Activated T-cell treated with anti-CD3 and anti-CD28 coated beads, Interleukin-2, amount 50 U/mL, for 72 hours (primary cell): ENCODE measurements at places on chromosomes 2 and 18.
A peak's percentile ranks its signal among the peaks of the same experiment; 100 is the strongest.

DNA sequence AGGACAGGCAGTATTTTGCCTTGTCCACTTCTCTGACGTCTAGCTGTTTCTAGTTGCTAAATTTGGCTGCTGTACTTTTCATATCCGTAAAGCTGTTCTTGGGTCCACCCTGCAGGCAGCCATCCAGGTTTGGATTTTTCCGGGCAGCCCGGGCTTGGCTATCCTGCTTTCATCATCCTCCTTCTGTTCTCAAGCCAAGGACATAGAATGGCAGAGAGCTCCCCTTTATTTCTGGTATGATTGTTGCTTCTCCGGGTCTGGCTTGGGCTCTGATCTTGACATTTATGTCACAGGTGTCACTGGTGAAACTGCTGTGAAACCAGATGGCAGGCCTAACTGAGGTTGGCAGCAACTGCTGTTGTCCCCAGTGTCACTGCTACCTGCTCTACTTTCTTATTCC lies 35.5 kb downstream of the SCN2A start:
- DNase-seq: no peak

DNA sequence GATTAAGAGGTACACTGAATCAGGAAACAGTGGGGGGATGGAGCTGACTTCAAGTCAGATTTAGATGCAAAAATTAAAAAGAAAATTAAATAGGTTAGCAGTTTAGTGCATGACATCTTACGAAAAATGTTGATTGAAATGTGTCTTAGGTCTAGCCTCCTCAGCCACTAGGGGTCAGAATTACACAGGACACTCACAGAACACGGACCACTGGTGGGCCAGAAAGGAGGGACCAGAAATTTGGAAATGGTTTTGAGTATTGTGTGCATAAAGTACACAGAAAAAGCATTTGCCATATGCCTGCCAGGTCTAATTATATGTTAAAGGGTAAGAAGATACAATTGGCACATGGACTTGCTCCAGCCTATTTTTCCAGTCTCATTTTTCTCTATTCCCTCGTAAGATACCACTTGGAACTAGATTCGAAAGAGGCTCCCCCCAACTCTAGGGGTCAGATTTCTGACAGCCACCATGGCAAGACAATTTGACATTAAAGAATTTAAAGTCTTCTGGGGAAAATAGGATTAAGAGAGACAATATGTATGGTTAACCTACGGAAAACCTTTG lies 550.2 kb upstream of the SETBP1 start:
- DNase-seq: peak; percentile 1

DNA sequence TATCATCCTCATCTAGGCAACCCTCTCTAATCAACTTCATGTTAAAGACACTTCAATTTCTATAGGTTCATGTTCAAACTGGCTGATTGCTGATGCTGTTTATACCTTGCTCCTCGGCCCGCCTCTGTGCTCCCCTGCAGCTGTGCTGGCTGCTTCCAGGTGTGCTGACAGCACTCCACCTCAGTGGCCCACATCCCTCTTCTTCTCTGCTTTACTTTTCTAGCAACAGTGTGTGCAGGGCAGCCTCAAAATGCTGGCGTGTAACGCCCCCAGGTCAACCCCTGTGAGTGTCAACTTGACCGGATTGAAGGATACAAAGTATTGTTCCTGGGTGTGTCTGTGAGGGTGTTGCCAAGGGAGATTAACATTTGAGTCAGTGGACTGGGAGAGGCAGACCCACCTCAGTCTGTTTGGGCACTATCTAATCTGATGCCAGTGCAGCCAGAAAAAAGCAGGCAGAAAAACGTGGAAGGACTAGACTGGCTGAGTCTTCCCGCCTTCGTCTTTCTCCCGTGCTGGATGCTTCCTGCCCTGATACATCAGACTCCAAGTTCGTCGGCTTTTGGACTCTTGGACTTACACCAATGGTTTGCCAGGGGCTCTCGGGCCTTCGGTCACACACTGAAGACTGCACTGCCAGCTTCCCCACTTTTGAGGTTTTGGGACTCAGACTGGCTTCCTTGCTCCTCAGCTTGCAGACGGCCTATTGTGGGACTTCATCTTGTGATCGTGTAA lies 94.7 kb downstream of the COL6A3 start:
- DNase-seq: no peak

- no peak for DNase-seq
These were observed 633.2 kb downstream of the FBXO15 start for GRCh38 chr18:73514449-73514848.

- no peak for DNase-seq
These were observed 505.4 kb downstream of the CPS1 start for GRCh38 chr2:211061612-211062296.

DNA sequence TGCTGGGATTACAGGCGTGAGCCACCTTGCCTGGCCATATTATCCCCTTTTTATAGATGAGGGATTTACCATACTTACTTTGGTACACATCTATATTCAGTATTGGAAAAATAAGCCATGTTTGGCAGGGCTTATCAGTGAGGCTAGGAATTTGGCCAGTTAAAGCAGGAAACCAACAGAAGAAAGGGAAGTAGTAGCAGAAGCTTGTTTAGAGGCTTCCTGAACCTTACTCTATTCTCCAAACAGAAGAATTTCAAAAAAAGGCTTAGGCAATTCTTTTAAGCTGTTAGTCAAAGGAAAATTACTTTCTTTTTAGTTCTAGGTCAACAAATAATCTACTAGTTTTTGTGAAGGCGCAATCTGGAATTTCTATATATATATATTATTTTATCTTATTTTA lies 3.2 kb upstream of the GLS start:
- no peak for DNase-seq

DNA sequence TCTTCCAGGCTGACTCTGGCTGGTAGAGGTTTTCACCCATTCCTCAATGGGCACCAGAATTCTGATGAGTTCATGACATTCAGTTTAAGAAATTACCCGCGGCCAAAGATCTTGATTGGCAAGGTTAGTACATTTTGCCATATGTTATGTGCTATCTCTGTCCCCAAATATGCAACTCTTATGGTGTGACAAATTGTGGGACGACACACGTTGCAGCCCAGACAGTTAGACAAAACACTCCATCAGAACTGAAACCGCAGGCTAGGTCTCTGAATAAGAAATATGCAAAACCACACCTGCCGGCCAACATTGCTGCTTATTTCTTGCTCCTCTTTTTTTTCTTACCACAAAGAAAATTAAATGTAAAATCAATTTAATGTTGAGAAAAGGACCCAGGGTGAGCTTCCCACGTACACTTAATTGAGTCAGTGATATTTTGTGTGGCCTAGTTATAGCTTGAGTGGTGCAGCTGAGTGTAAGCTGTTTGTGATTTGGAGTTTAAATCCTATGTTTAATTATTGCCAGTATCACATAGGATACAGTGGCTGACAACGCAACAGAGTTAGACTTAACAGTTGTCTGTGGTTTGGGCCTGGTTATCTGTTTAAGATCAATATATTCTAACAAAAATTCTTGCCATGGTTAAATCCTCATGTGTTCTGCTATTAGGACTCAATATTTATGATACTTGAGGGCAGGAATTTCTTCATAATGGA lies 35.7 kb upstream of the LTBP1 start:
- DNase-seq: no peak

DNA sequence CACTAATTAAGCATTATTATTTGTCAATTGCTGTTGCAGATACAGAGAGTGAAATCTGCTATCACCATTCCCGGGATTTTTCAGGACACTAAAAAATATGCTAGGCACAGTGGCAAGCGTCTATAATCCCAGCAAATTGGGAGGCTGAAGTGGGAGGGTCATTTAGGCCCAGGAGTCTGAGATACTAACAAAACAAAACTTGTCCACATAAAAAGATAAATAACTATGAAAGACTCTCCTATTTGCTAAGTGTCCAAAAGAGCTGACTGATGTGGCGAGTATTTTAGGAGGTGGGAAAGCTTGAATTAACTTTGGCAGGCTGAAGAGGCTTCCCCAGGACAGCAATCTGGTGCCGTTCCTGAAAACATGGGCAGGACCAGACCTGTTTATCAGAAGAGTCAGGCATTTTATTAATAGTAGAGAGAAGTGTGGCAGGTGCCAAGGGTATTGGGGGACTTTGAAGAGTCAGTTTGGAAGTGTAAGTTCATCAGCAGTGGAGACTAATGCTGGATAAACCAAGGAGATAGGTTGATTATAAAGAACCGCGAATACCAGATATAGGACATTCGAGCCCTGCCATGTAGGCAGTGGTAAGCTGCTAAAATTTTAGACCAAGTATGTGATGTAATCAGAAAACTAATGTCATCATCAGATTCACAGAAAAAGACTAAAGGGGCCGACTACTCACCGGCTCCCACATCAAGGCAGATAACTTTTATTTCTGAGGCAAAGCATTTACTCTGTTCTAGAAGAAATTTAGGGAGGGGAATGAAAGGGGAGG lies 201.8 kb downstream of the EPHA4 start:
- DNase-seq: no peak

DNA sequence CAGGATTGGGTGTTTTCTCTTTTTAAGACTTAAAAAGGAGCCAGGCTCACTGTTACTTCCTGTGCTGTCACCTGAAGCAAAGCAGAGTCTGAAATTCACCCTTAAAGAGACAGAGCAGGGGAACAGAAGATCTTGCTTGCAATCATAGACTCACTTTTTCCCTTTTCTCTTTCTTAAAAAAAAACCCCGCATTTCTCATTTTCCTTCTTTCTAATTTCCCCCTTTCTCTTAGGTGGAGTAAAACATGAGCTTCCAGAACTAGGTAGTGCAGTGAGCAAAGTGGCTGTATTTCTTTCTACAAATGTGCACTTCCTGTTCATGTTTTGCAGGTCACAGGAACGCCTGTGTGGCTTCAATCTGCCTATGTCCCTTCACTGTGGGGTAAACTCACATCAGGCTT lies 381.2 kb downstream of the LPIN1 start:
- DNase-seq: no peak

- no peak for DNase-seq
These were observed 351.4 kb upstream of the CWC22 start for GRCh38 chr2:180358458-180358857.

DNA sequence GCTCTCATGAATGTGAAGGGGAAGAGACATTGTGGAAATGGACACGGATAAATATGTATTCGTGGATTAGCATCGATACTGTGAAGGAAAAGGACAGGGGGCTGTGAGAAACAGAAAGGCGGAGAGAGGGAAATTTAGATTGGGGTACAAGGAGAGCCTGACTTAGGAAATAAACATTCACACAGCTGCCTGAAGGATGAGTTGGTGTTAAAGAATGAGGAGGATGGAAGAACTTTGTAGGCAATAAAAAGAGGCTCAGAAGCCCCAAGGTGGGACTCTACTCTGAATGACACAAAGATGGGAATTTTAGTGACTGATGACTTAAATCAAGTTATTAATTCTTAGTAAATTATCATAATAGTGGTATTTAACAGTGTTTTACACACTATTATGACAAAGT lies 10.1 kb downstream of the MYO1B start:
- DNase-seq: no peak

DNA sequence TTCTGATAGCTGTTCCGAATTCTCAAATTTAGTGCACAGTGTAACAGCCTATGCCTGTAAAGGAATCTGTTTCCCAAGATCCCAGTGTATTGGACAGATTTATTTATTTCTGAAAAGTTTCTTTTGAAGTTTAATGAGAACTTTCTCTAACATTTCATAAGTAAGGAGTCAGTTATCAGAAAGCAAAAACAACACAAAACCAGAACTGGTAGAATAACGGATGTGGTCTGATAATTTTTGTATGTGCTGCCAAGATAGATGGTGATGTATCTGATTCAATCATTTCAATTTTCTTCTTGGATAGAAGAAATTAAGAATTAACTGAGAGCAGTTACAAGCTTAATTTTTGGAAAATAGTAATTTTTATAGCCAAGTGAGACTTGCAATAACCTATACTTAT lies 374.3 kb downstream of the SOCS6 start:
- no peak for DNase-seq

- no peak for DNase-seq
These were observed 21.9 kb upstream of the MGAT5 start for GRCh38 chr2:134231965-134232340.

GRCh38 chr2:42872721-42873120 lies 80.3 kb upstream of the HAAO start:
- no peak for DNase-seq

GRCh38 chr2:110864176-110864575 lies 131.8 kb downstream of the ACOXL start:
- DNase-seq: no peak

- no peak for DNase-seq
These were observed 9.3 kb downstream of the RDH14 start for GRCh38 chr2:18551169-18551568.
